ENCODE measurements at places on chromosomes 1 and 21.

GRCh38 chr1:44884746-44885145 lies 41.7 kb upstream of the PTCH2 start:
- no peak for ATAC-seq

DNA sequence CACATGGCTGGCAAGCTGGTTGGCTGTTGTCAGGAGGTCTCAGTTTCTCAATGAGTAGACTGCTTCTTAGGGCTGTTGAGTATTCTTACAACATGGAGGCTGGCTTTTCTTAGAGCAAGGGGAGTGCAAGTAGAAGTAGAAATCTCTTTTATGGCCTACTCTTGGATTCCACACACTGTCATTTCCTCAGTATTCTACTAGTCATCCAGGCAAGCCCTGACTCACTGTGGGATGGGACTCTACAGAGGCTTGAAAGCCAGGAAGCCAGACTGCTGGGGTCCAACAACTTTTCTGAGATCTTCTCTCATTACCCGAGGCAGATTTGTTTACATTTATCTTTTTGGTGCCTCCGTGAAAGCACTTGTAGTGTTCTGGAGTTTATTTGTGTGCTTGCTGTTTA lies 196.2 kb upstream of the APP start:
- no peak for ATAC-seq

DNA sequence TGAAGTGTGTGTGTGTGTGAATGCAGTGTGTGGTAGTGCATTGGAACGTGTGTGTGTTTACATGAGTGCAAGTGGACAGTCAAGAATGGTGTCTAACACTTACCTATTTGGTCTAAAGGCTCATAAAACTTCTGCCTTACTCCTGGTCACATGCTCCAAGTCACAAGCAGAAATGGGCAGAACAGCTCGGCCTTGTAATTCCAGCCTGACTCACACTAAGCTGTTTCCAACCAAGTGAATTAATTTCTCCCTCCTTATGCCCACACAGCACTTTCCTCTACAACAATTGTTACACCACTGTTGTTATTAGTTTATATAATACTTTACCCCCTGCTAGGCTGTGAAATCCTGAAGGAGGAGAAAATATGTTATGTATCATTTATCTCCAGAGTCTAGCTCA lies 43.8 kb downstream of the DDR2 start:
- ATAC-seq: no peak

DNA sequence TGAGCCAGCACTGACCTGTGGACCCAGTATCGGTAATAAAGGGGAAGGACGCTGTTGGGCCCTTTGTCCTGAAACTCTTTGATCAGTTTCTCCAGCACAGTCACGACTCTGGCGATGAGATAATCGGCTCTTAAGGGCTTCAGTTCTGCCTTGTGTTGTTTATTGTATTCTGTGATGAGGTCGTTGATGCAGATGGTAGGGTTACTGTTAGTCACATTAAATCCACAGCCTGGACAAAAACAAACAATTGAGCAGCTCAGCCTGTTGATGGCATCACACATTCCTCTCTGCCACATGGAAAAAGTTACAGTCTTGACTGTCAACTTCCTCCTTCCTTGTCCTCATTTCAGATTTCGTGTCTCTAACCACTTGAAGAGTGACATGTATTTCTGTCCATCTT lies 57.6 kb downstream of the SIM2 start:
- no peak for ATAC-seq

DNA sequence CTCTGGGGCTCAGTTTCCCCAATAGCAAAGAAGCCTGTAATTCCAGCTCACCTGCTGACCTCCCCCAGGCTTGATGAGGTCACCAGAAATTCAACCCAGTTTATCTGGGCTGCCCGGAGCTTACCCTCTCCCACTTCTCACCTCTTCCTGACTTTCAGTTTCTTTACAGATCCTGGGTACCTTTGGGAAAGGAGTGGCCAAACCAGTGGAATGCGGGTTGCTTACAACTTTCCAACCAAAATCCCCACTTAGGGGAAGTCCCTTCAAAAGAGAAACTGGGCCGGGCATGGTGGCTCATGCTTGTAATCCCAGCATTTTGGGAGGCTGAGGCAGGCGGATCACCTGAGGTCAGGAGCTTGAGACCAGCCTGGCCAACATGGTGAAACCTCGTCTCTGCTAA lies 5.9 kb upstream of the MARCKSL1 start:
- ATAC-seq: no peak

DNA sequence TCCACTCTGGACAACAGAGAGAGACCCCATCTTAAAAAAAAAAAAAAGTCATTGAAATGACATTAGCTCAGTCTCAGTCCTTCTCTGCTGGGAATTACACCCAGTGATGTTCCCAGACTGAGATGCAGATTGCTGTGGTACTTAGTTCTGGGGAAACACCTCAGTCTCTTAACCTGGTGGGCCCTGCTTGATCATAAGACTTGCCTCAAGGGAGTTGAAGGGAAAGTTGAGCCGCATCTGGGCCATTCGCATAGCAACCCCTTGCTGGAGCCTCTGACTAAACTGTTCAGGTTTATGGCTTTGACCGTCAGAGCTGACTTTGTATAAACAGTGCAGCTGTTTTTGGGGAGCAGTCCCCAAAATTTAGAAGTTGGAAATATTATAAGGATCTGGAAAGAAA lies 13.4 kb downstream of the FCRL4 start:
- ATAC-seq: no peak

DNA sequence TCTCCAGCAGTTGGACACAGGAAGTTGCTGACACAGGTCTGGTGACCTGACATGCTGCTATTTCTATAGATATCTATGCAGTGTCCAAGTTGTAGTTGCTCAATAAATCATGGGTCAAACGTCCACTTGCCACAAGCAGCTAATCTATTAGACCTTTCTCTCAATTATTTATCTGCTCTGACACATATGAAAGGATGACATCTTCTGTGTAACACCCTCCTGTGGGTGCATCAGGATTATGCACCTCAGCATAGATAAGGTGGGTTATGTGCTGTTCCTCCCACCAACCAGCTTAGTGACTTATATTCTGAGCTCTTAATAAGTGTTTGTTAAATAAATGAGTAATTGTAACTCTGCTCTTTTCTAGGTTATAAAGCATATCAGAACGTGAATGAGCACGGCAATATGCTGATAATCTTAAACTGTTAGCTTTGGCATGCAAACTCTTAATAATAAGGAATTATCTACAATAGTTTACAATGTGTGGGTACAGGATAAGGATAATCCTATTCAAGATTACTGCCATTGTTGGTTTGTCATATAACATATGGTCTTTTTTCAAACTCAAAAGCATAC lies 90.7 kb upstream of the GCLM start:
- no peak for ATAC-seq

GRCh38 chr1:191974004-191974403 lies 184.3 kb upstream of the RGS18 start:
- no peak for ATAC-seq

DNA sequence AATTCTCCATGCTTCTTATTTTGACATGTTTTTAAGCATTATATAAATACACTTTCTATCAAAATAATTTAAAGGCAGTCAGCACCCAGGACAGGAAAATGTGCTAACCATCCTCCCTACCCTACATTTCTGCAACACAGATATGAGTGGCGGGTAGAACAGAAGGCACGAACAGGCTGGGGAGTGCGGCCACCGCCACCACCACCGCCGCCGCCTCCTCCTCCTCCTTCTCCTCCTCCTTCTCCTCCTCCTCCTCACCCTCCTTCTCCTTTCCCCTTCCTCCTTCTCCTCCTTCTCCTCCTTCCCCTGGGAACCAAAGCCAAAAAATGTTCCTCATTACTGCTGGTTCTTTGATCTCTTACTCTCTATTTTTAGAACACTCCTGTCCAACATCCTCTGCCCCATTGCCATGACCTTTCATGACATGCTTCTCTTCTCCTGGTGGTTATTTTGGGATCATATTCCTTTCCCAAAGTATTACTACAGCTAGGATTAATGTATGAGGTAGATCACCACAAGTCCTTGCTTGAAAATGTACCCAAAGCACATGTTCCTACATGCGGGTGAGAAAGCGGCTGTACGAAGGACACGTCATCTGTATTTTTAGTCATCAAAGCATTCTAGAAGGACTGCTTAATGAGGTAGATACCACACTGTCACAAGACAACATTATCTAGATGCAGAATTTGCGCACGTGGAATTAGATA lies 24.5 kb upstream of the CCN1 start:
- ATAC-seq: no peak

- ATAC-seq: no peak
Measured at GRCh38 chr1:19065526-19066247, 109.2 kb upstream of the IFFO2 start.

DNA sequence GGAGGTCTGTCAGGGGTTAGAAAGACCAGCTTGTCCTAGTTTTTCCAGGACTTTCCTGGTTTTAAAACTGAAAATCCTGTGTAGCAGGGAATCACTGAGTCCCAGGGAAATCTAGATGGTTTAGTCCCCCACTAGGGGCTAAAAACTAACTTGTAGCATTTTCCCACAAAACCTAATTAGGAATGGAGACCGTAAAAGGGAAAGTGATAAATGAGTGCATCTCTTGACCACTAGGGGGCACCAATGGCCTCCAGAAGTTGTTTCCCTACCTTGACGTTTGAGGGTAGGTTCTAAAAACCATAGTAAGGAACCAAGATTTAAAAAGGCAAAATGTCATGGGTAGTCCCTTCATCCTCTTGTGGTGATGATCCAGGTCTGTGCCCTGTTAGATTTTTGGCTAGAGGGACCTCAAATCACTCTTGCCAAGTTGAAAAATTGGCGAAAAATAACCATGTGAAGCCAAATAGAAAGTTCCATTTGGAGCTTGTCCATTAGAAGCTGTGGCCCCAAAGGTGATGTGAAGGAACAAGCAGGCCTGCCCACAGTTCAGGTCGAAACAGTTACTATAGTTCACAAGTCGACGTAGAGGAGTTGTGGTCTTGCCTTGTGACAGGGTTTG lies 24.5 kb downstream of the CLIC6 start:
- no peak for ATAC-seq

DNA sequence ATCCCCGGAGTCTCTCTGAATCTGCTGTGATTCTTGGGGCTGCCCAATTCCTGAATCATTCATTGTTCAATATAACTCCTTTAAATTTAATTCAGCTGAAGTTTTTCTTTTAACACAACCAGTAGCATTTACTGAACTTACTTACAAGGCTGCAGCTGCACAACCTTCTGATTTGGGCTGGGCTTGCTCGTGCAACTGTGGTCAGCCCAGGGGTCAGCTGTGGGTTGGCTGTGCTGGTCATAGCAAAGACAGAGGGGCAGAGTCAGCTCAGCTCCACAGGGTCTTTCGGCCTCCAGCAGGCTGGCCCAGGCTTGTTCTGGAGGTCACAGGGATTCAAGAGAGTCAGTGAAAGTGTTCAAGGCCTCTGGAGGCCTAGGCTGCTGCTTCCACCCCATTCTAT lies 186.1 kb downstream of the MATN1 start:
- ATAC-seq: no peak

DNA sequence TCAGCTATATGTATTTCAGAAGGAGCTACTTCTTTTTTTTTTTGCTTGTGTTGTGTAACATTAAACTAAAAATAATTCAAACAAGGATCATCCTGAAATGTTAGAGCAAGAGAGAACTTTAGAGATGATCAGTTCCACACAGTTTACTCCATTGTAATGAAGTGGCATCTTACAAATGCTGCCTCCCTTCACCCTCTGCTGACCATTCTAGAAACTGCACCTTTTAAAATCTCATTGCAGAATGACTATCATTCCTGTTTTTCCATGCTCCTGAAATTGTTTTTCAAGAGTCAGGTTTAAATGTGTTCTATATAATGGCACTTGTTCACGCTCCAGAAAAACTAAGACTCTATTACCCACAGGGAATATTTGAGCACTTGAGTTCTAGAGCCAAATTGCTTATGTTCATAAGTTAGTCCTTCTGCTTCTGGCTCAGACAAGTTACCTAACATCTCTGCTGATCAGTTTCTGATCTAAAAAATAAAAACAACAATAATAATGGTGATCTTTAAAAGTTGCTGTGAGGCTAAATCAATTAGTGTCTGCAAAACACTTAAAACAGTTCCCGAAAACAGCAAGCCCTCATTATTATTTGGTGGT lies 21.5 kb upstream of the SLC44A5 start:
- ATAC-seq: no peak

GRCh38 chr21:17819877-17820229 lies 697 bp upstream of the C21orf91 start:
- peak; percentile 56 for ATAC-seq

DNA sequence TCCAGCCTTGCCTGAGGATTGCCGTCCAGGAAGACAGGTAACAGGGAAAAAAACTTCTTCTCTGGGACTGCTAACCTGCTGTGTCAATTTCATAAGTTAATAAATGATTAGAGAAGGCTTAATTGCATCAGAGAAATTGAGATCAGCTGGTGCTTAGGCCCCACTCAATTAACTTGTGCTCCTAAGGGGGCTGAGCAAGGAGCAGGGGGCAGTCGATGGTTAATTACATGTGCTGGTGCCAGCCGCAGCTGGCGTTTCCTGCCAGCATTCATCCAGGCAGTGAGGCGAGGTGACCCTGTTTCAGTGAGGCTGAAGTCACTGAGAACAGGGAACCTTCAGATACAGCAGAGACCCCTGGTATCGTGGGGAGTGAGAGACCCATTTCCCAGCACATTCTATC lies 60.0 kb downstream of the FAM163A start:
- ATAC-seq: no peak

- no peak for ATAC-seq
Measured at GRCh38 chr1:28323720-28324119, 5.1 kb upstream of the MED18 start.

- no peak for ATAC-seq
Measured at GRCh38 chr1:99363531-99363930, 99.2 kb downstream of the PLPPR4 start.

DNA sequence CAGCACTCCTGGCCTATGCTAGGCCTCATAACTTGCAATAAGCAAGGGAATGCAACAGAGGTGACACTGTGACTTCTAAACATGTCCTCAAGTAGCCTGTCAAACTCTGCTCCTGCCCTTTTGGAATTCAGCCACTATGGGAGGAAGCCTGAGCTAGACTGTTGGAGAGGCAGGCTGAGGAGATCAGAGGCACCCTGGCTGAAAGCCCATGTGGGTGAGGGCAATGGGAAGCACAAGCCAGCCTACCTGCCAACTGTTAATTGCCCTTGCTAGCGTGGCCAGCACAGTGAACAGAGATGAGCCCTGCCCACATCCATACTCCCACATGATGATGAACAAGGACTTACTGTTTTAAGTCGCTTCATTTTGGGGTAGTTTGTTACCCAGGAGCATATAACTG lies 17.7 kb downstream of the GNB1 start:
- no peak for ATAC-seq

GRCh38 chr1:22570140-22570909 lies 7.0 kb downstream of the EPHA8 start:
- no peak for ATAC-seq

- ATAC-seq: peak; percentile 65
Measured at GRCh38 chr1:110783292-110783918, 89.5 kb upstream of the CD53 start.

GRCh38 chr1:107328087-107328486 lies 187.2 kb downstream of the NTNG1 start:
- no peak for ATAC-seq

DNA sequence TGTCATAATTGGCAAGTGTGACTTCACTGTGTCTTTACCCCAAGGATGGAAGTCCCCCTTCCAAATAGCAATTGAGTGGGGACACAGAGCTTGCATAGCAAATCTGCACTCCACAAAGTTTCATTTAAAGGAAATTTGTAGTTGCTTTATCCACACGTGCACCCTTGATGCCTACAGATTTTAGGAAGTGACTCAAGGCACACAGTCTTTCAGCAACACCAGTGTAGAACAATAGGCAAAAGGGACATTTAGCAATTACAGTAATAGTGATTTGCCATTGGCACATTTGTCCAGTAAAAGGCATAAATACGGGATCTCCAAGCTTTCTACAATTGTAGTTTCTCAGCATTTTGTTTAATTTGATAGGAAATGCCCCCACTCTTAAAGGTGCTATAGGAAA lies 43.4 kb upstream of the KAZN start:
- ATAC-seq: no peak

GRCh38 chr1:208029381-208030287 lies 118.7 kb upstream of the CD34 start:
- no peak for ATAC-seq

All from activated T-helper 17 cell treated with anti-CD3 and anti-CD28 coated beads, Interleukin-2, amount 50 U/mL, for 72 hours (primary cell).